ENCODE measurements at places on chromosomes 12 and 14.

GRCh38 chr12:5914387-5915149, 30.5 kb downstream of the ANO2 start:
- DNase-seq: no peak

DNA sequence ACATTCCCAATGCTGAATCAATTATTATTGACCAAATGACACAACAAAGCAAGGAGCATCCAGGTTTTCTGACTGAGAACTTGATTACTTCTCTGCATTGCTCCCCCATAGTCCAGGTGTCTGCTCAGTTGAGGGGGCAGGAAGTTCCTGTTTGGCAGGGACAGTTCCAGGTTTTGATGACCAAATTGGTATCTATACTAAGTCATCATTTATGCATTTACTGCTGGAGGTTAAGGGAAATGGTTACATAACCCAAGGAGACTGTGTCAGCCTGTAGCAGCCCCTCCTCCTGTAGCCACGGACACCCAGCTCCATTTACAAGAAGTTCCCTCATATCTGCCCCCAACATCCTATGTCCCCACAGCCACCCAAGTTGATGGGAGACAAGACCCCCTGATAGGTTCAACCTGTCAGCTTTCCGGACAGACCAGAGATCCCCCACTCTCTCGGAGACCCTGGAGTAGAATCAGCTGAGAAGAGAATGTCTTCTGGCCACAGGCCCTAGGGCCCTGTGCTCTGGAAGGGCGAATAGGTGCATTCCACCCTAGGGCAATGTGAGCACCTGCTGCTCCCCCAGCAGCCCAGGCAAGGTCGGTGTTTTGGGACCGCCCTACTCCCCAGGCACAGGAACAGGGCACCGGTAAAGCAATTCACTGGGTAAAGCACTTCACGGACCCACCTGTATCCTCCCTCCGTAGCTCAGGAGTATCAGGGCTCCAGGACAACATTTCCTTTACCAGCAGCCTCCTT, 23.6 kb downstream of the IRF2BPL start:
- DNase-seq: no peak

DNA sequence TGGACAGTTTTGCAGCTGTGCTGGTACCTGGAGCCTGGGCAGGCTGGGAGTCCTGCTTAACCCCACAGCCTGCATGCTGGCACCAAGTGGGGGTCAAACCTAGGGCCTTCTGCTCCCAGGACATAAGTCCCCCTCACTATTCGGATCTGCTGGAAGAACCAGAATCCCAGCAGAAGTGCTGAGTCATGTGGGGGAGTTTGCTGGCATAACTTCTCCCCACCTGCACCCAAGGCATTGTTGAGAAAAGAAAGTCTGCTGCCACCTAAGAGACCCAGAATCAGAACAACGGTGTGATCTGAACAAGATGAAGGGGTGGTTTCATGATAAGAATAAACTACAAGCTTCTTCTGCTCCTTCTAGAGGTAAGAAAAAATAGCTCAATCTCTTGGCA, 102.7 kb downstream of the RBM19 start:
- DNase-seq: no peak

DNA sequence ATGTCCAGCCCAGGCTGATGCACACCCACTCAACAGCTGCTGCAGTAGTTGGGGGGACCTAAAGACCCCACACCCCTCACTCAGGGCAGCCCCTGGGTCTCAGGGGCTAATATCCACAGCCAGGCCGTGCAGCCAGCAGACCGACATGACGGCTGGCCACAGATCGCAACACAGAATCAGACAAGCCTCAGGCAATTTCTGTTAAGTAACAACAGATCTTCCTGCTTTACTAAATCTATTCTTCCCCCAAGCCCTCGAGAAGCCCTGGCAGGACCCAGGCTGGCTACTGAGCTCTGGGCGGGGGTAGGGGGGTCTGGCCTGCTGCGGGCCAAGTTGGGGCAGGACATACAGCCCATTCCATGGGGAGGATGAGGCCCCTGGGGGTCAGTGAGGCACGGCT, 28.0 kb upstream of the NUDT14 start:
- DNase-seq: no peak

- DNase-seq: no peak
Observed at GRCh38 chr14:53646925-53647324, 309.7 kb downstream of the BMP4 start.

- DNase-seq: no peak
Observed at GRCh38 chr12:53060721-53061276, 10.9 kb downstream of the TNS2 start.

GRCh38 chr14:96267336-96267735, 11.3 kb downstream of the BDKRB1 start:
- no peak for DNase-seq

DNA sequence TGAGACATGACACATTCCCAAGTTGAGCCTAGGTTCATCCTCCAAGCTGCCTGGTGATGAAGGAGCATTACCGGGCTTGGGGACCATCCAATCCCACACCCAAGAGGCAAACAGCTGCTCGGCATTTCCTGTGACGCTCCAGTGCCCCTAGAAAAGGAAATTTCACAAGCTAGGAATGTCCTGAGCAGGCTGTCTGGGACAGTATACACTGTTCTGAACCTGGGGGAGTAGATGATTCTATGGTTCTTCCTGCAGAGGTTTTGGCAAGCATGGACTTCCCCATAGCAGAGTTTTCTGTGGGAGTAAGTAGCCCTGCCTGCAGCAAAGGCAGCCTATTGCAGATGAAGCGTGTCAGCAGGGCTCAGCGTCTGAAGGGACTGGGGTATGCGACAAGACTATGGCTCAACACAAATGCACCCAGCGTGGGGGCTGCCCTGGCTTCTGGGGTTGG, 47.4 kb upstream of the SRSF5 start:
- DNase-seq: no peak

- DNase-seq: no peak
Observed at GRCh38 chr12:101763246-101763931, 24.1 kb upstream of the SYCP3 start.

- no peak for DNase-seq
Observed at GRCh38 chr14:60164712-60165546, at the start of gene DHRS7. DHRS7 (minus strand) TSS chr14:60165398; CDS start chr14:60165309, 89 bp downstream.

GRCh38 chr12:1453810-1454209, 140.6 kb downstream of the FBXL14 start:
- no peak for DNase-seq

GRCh38 chr12:93042684-93043083, 113.6 kb upstream of the EEA1 start:
- no peak for DNase-seq

DNA sequence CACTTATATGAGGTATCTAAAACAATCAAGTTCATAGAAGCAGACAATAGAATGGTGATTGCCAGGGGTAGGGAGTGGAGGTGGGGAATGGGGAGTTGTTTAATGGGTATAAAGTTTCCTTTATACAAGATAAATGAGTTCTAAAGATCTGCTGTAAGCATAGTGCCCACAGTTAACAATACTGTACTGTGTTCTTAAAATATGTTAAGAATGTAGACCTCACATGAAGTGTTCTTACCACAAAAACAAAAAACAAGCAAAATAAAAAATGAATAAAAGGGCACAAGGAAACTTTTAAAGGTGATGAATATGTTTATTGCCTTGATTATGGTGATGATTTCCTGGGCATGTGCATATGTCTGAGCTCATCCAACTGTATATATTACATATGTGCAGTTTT, 211.8 kb downstream of the MSRB3 start:
- no peak for DNase-seq

DNA sequence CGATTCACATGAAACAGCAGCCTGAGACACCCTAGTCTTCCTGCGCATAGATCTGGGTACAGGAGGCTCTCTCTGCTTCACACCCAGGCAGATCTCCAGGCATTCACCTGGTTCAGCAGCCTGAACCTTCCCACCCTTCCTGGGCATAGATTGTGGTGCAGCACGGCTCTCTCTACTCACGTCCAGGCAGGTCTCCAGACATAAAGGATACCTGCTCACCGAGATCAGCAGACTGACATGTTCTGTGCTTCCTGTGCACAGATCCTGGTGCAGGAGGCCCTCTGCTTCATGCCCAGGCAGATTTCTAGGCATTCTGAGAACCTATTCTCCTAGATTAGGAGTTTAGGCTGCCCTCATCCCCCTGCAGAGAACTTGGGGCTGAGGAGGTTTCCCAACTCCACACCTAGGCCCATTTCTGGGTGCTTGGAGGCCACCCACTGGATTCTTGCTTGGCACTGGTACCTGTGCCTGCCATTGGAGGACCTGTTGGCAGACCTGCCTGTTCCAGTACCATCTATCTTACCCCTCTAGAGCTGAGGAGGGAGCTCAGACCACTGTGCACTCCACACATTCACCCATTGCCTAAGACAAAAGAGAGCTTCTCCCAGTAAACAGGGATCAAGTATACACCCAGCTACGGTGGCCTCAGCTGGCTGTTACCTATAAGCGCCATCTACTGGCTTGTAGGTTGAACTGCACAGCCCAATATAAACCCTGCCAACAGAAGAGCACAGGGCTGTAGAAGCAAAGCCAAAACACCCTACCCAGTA, 28.0 kb upstream of the GARIN6 start:
- no peak for DNase-seq

GRCh38 chr12:71063087-71063486, 94.7 kb downstream of the TSPAN8 start:
- DNase-seq: no peak

GRCh38 chr12:92342574-92342973, 196.9 kb upstream of the BTG1 start:
- DNase-seq: no peak

DNA sequence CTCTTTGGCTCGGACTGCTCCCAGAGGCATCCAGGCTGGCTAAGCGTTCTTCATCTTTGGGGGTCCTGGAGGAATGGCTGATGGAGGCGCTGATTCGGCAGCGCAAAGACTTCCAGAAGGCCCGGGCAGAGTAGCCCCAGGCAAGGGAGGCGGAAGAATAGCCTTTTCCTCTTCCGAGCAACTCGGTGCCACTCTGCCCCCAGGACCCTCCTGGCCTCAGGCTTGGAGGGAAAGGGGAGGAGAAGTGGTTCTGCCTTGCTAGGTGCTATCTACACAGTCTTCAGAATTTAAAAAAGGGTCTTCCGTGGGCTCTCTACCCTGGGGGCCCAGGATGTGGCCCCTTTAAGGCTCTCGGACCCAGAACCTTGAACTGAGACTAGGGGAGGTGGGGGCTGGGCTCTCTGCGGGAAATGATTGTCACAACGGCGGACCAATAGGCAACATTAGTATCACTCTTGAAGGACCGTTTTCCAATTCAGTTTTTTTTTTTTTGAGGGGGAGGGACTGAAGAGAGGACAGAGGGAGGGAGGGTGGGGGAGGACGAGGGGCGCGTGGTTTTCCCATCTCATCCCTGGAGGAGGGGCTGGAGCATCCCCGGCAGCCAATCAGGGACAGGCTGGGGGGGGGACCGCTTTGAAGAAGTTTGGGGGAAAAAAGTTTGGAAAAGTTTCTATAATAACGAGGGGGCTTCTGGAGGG, at the start of gene NFATC4:
TSS of gene NFATC4 (plus strand) at position 671 of the 698 bp plus-strand sequence. CDS start 157 bp downstream, outside the sequence.
- no peak for DNase-seq

- DNase-seq: no peak
Observed at GRCh38 chr14:99720941-99721791, 37.1 kb downstream of the CYP46A1 start.

- DNase-seq: no peak
Observed at GRCh38 chr14:88798156-88798555, 5.4 kb upstream of the EML5 start.

DNA sequence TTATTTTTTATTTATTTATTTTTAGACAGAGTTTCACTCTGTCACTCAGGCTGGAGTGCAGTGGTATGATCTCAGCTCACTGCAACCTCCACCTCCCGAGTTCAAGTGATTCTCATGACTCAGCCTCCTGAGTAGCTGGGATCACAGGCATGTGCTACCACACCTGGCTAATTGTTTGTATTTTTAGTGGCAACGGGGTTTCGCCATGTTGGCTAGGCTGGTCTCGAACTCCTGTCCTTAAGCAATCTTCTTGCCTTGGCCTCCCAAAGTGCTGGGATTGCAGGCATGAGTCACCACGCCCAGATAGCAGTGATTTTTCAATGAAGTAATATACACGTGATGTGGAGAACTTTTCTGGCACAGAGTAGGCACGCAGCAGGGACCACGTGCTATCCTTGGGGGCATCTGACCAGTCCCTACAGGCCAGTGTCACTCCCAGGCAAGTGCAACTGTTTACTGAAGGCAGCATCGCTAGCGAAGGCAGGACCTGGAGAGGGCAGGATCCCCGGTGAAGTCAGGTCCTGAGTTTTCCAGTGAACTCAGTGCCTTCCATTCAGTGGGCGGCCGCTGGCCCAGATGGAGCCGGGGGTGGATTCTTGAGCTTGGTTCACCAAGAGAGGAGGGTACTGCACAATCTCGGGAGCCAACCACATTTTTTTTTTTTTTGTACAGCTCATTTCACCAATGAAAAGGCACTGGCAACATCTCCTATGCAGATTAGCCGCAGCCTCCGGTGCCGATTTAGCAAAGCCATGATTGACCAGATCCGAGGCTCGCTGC, 11.1 kb upstream of the CLMN start:
- no peak for DNase-seq

- no peak for DNase-seq
Observed at GRCh38 chr14:77148510-77149231, 7.1 kb upstream of the ZDHHC22 start.

DNA sequence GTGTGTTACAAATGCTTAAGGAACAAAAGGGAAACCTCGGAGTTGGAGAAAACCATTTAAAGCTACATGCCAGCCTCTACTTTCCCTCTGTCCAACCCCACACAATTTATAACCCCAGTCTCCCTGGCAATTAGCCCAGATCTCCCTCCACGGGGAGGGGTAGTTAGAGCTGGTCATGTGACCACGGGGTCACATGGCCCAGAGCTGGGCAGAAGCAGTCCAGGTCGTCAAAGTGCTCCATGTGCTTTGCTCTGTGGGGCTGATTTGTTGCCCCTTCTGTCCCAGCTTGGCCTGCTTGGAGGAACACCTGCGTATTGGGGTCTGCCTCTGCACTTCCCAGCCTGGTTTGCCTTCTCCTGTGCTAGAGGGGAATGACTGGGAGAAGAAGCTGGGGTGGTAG, 219.1 kb downstream of the RBM19 start:
- no peak for DNase-seq

DNA sequence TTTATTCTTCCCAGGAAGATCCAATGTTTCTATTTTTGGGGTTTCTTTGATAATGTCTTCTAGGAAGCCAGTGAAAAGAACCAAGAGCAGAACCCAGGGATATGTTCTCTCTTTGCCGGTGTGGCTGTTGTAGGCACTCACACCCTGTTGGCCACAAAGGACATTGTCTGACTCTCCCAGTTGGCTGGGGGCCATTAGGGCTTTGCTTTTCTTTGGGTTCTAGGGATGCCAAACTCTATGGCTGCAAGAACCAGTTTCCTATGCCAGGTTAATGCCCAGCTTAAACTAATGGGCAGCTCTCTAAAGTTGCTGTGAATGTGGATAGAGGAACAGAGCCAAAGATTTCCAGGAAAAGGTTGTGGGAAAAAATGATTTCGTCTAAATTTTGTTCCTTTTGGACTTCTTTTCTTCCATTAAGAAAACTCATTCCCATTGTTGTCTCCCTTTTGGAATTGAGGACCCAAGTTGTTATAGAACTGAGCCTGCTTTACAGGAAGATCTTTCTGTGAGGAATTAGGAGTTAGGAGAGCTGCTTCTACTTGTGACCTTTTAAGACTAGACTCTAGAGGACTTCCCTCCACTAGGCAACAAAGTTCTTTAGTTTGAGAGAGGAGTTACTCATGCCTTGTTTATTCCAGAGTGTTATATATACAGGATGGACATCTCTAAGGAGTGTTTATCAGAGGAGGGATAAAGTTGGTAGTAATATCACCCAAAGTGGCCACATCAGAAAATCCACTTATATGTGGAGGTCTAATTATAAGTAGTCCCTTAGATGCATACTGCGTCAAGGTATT, 13.1 kb downstream of the COPZ1 start:
- DNase-seq: no peak

All from omental fat pad (tissue), 4 donors.